LoVo (cell line): ENCODE measurements at places on chromosomes 5 and 9.

DNA sequence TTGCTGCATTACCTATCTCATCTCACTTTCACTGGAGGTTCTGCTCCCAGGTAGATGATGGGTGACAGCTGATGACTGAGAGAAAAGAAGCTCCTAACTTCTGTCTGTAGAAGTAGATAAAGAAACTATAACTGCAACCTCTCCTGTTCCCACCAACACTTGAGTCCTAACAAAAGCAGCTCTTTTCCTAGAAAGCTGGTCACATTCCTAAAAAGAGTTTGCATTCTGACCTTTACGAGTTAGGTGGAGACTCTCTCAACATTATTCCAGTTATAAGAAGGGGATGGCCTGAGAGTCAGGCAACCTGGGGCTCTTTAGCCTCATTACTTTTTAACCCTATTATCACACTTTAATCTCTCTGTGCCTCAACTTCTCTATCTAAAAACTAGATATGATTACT is 8.9 kb upstream of the PCAT7 start:
- DNase-seq = no peak

GRCh38 chr5:151068433-151069197 is 12.2 kb downstream of the TNIP1 start:
- no peak for DNase-seq

GRCh38 chr9:28318515-28318914 is 745.2 kb upstream of the C9orf72 start:
- no peak for DNase-seq

DNA sequence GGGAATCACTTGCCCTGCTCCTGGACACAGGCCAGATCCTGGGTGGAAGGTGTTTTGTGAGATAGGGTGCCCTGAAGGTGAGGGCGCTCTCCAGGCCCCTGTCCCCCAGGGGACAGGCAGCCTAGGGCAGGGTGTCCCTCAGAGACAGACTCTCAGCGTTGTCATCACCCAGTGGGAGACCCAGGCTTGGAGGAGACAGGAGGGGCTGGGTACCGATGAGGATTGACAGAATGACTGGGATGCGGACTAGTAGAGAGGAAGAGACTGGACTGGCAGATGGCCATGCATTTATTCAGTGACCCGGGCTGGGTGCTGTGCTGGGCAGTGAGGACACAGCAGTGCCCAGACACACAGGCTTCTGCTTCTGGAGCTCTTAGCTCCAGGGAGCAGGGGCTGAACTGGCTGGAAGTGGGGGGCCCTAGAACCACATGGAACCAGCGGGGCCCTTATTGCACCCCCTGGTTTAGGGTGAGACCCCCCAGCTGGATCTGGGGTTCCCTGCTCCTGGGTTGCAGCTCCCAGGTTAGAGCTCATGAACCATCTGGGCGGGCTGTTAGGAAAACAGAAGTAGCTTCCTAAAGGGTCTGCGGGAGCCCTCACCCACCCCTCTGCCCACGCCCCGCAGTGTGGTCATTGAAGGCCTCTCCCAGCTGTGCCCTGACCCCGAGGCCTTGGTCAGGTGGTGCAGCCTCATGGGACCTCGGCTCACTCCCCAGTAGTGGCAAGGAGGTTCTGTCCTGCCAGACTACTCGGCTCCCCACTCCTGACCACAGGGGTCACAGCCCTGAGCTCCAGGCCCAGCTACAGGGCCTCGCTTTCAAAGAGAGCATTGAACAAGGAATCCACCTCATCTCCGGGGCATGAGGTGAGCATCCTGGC is 116.7 kb upstream of the LMX1B start:
- DNase-seq = no peak

- DNase-seq = no peak
These were observed 4.2 kb upstream of the GDNF start for GRCh38 chr5:37844009-37844408.

- no peak for DNase-seq
These were observed 368.2 kb downstream of the HINT1 start for GRCh38 chr5:130796902-130797301.

GRCh38 chr9:129275626-129276247 is 97.7 kb upstream of the IER5L start:
- DNase-seq = no peak

- no peak for DNase-seq
These were observed 17.5 kb downstream of the ADRA1B start for GRCh38 chr5:159933531-159934485.

DNA sequence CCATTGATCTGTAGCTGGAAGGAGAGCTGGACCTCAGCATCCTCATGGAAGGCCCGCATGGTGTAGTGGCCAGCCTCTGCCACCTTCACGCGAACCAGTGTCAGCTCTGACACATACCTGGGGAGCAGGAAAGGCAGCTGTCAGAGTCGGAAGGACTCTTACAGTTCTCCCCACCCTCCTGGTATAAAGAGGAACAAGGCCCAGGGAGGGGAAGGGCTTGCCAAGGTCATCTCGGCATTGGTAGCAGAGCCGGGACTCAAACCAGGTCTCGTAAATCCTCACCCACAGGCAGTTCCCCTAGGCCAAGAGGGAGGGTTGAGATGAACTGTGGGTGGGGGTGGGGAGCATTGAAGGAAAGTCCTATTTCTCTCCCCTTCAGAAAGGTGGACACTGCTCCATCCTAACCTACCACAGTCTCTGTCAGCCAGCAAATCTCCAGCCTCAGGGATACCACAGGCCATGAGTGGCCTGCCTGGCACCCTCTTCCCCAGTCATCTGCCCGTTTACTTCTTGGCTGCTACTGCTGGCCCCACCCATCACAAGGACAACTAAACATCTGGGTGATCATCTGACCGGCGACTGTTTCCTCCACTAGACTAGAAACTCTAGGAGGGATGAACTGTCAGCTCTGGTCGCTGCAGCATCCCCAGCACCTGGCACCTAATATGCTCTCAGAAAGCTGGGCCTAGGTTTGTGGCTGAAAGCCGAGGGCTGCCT is 23.5 kb downstream of the PDGFRB start:
- DNase-seq = no peak

DNA sequence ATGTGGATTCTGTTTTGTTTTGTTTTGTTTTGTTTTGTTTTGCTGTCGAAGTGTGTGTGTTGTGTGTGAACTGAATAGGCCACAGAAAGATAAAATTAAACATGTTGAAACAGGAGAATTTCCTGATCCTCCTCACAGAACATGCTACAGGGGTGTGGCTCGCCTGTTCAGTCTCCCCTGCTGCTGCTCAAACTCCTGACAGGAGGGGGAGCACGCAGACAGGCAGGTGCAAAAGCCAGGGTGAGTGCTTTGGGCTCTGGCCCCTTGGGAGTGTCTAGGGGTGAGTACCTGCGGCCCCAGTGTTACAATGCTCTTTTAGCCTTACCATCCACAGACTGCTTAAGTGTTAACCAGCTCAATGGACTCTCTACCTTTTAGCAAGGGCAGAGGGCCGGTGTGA is 473.5 kb downstream of the MAT2B start:
- no peak for DNase-seq

DNA sequence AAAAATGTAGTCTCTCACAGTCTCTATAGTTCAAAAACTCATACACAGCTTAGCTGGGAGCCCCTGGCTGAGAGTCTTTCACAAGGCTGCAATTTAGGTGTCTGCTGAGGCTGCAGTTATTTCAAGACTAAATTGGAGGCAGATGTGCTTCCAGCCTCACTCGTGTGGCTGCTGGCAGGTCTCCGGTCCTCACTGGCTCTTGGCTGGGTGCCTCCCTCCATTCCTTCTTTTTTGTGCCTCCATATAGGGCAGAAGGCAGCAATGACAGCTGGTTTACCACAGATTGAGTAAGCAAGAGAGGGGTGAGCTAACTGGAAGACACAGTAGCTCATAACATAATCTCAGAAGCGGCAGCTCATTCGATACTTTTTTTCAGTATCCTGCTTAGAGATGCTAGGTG is 2167.7 kb upstream of the WWC1 start:
- DNase-seq = no peak

GRCh38 chr9:82604947-82605656 is 457.8 kb downstream of the RASEF start:
- no peak for DNase-seq

DNA sequence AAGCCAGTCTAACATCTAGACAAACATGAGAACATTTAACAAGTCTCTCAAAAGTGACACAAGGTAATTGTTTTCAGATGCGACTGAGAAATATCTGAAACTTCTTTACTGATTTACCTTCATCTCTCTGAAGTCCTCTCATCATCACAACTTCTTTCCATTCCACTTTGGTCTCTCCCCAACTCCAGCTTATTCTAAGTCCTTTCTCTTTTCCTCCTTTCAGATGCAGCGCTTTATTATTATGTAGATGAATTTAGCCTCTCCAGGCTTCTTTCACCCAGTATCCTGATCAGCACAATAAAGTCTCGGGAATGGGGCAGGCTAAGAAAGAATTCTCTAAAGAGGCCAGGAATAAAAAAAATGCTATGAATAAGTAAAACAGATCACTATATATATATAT is 128.0 kb downstream of the KCTD16 start:
- no peak for DNase-seq

DNA sequence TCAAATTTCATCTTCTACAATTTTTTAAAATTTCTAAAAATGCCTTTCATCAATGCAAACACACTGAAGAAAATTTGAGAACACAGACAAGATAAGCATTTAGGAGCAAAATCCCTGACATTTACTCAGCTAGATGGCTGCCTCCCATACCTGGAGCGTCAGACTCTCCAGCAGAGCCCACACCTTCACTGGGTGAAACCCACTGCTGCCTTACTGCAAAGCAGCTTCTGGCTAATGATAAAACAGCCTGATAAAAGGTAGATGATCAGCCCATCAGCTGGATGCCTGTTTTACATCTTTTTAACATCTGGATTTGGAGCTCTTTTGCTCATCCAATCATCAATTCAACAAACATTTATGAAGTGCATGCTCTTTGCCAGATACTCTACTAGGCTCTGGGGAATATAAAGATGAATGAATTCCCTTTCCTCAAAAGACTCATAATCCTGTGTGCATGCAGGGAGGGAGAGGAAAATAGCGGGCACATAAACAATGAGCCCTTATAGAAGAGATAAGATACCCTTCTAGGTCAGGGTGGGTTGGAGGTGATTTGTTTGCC is 271.2 kb downstream of the SAXO1 start:
- DNase-seq = no peak
